ENCODE measurements at places on chromosomes 16 and 17.
A peak's percentile ranks its signal among the peaks of the same experiment; 100 is the strongest.

GRCh38 chr16:49921791-49922456 is 66.0 kb upstream of the ZNF423 start:
- peak; percentile 61 for DNase-seq

DNA sequence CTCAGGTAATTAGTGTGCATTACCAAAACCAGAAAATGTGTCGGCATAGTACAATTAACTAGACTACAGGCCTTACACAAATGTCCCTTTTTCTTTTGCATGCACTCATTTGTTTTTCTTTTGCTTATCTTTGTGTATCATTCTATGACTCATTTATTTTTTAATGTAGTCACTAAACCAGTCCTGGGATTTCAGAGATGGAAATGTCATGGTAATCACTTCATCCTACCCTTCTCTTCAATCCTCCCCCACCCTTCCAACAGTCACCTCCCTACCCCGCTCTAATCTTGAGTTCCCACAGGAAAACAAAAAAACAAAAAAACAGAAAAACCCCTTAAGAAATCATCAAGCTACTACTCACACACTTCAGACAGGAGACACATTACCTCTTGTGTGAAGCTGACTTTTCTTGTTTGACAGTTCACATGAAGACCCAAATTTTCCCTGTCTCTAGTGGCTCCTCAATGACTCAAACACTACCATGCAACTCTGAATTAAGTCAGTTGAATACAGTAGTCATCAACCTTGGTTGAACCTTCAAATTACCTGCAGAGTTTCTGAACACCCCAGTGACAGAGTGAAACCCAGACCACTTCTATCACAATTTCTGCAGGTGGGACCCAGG is 242.4 kb upstream of the SALL1 start:
- DNase-seq, result no peak

DNA sequence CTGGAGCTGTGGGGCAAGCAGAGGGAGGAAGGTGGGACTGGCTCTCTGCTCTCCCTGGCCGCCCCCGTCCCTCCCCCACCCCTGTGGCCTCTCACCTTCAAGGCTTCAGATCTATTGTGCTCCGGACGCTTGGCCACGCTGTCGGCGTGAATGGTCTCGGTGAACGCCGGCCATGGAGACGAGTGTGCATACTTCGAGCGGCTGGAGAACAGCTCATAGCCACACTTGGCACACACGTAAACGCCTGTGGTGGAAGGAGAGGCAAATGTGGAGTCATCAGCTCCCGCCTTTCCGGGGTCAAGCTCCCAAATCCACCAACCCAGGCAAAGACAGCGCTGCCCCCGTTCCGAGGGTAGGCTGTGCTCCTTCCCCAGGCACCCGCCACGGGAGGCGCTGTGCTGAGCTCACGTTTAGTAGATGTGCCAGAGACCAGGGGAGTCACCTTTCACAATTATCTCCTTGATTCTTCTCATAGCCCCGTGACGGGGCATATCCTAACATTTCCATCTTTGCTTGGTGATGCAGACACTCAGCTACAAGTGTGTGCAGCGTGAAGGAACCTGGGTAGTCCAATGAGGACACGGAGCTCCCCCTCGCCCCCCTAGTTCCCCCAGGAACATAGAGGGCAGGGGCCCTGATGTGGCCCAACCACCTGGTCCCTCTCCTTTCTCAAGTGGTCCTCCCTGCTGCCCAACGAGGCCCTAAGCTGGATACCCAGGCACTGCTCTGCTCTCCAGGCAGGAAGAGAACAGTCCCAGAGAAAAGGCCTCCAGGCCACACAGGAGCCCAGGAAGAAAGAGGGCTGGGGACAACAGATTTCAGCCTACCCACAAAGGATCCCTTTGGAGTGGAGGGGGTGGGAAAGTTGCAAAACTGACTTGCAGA is 1.6 kb downstream of the MSRB1 start:
- no peak for DNase-seq

DNA sequence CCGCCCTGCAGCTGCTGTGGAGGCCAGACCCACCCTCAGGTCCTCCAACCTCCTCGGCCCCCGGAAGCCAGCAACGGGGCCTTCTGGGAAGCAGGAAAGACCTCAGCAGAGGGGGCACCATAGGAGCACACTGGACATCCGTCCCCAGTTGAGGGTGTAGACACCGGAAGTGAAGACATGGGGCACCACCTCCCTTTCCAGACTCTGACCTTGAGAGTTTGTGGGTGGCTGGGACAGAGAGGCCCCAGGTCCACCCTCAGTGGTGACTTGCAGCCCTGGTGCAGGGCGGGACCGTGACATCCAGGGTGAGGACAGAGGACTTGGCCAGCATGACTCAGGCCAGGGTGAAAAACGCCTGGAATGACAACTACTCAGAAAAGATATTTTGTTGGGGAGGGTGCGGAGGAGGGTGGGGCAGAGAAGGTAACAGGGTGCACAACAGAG is 19.9 kb downstream of the CEP295NL start:
- no peak for DNase-seq

DNA sequence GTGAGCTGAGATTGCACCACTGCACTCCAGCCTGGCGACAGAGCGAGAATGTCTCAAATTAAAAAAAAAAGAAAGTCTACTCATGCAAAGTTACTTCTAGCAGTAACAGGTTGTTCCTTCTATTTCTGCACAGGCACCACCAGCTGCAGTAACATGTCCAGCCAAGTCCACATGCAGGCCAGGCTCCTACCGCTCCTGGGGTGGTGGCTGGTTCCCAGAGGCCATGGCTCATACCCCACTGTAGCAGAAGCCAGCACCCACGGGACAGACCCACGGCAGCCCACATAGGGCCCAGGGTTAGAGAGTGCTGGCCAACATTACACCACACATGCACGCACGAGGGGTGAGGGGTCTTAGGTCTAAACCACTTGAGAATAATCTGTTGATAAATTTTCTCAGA is 26.7 kb upstream of the TRAP1 start:
- DNase-seq, result no peak

GRCh38 chr16:20822521-20823325 is 16.4 kb downstream of the REXO5 start:
- DNase-seq, result peak; percentile 62

DNA sequence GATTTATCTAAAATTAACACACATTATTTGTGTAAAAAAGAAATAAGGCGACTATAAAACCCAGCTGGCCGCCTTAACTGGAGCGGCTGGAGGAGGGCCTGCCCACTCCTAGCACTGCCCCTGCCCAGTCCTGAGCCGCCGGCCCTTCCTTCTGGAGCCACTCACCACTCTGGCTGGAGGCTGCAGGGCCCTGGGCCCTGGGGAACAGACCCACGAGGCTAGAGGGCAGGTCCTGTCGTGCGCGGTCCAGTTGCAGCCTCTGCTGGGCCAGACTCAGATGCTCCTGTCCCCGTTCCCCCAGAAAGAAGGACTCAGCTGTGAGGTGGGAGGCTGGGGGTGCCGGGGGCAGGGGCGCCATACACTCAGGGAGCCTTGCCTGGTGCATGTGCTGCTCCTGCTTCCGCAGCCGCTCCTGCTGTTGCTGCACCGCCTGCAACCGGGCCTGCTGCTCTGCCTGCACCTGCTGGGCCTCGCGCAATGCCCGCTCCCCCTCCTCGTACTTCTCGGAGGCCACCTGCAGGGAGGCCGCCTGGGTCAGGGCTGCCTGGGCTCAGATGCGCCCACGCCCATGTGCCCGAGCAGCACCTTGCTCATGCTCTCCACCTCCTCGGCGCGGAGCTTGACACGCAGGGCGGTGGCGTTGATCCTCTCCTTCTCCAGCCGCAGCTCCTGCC is 9.0 kb upstream of the MRPL38 start:
- no peak for DNase-seq

DNA sequence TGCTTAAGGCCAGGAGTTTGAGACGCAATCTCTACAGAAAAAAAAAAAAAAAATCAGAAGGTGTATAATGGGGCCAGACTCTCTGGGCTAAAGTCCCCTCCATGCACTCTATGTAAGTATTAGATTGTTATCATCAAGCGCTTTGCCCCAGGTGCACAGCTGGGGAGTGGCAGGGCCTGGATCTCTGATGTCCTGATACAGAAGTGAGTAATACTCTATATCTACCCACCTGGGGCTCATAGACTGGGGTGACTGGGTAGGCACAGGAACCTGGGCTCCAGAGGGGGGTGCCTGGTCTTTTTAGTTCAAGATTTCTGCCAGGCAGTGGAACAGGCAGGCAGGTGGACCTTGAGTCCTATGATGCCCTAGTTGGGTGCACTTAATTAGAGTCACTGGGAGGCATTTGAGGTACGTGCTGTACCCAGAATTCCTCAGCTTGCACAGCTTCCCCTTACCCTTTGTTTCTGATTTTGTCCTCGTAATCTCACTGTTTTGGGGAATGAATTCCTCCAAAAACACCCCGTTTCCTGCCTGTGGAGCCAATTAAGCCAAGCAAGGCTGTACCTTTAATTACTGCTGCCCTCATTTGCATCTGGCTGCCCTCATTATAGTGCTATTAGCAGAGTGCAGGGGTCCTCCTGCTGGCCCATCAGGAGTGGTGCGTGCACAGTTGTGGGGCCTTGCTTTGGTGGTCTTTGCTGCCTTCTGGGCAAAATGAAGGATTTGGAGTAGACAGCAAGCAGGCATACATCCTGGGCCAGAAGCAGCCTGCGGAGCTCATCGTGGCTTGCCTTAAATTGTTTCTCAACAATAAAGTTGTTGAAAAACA is 239.0 kb downstream of the SNX29 start:
- no peak for DNase-seq

GRCh38 chr16:46783800-46784199 is 35.7 kb upstream of the MYLK3 start:
- DNase-seq, result no peak

All from OCI-M1 (cell line).